Colonic mucosa (tissue), 4 donors: ENCODE measurements at places on chromosomes 6 and 20. TPM values are rescaled to one million over a fixed set of nuclear protein-coding genes. Genes with fewer than 3 reads are reported as not detected.

The TOP1 gene
- 85.5 TPM for total RNA-seq

- no peak for DNase-seq
Observed at GRCh38 chr20:24651976-24652345, 182.5 kb downstream of the SYNDIG1 start.

The OLIG3 gene
- not detected for total RNA-seq

GRCh38 chr6:168934660-168935627, 318.7 kb downstream of the THBS2 start:
- DNase-seq, result no peak

The UBE2V1 gene
- total RNA-seq, result 83.5 TPM

DNA sequence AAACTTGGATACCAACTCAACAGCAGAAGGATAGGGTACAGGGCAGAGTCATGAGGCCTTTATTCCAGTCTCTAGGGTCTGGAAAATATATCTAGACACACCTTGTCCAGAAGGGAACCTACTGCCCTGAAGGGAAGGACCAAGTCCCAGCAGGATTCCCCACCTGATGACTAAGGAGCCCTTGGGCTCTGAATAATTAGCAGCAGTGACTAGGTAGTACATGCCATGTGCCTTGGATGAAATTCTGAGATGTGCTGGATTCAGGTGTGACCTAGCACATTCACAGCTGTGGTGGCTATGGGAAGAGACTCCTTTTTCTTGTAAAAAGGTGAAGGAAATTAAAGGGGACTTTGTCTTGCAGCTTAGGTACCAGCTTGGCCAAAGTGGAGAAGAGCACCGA, 364.3 kb upstream of the PTCHD4 start:
- no peak for DNase-seq

GRCh38 chr6:134658596-134658995, 291.3 kb downstream of the ALDH8A1 start:
- DNase-seq, result no peak

The YWHAB gene
- total RNA-seq, result 256 TPM

DNA sequence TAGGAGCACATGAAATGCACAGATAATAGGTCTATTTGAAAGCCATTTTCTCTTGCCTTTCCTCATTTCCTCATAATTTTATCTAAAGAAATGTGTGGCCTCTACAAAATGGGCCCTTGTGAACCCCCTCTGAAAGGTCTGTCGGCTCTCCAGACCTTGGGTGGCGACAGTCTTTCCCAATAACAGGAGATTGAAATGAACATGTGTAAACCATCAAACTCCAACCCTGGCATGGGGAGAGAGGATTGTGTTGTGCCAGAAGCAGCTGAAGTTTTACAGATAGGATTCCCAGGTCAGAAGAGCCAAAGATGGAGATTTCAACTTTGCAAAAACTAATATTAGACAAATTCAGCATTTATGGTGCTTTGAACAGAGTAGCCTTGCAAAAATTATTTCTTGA, 277.1 kb upstream of the ECI2 start:
- DNase-seq, result no peak

DNA sequence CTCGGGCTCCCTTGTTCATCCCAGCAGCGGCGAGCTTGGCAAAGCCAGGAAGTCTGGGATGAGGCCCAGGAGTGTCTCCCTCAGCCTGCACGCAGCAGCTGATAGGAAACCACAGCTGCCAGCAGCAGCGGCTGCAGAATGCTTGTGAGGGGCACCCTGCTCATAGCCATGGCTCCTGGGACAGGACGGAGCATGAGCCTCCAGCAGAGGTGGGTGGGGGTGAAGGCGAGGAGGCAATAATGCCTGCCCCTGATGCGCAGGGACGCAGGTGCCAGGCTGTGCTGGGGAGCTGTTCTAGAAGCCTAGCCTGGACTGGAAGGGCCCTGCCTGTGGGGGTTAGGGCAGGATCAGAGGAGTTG, 157.9 kb downstream of the CD83 start:
- no peak for DNase-seq

GRCh38 chr6:62707156-62707555, 421.1 kb upstream of the KHDRBS2 start:
- DNase-seq, result no peak

GRCh38 chr20:33709905-33710541, 10.1 kb downstream of the PXMP4 start:
- peak; percentile 38 for DNase-seq

GRCh38 chr6:148375401-148375800, 32.8 kb downstream of the SASH1 start:
- no peak for DNase-seq

DNA sequence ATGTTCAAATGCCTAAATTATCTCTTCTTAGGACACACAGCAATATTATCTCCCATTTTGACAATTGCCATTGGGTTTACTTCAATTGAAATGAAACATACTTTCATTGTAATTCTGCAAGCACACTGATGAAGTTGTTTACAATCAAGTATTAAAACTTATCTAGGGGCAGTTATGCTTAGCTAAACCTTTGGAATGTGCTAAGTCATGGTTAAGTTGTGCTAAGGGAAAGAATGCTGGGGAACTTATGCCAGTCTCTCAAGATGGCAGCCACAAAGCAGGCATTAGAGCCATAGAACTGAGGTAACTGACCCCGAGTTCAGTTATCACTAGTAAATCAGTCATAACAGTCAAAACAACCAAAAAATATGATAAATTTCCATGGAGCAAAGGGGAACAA, 59.1 kb upstream of the NT5E start:
- no peak for DNase-seq

DNA sequence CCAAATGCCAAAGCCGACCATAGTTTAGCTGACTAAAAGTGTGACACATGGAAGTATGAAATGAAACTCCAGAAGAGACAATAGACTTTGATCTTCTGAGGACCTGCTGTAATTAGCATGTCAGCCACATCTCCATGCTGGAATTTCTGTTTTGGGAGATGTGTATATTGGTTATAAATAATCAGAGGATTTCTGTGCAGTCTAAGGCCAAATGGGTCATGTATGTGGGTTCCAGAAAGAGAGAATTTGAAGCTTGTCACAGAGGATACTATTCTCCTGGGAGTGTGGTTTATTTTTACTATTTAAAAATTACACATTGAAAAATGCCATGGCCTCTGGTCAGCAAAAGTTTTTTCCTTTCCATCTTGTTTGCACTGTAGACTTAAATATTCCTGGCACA, 405.5 kb upstream of the PLCB4 start:
- no peak for DNase-seq

GRCh38 chr6:14517516-14518105, 400.0 kb downstream of the CD83 start:
- no peak for DNase-seq

GRCh38 chr20:9119776-9120175, 50.9 kb downstream of the PLCB4 start:
- DNase-seq, result no peak

DNA sequence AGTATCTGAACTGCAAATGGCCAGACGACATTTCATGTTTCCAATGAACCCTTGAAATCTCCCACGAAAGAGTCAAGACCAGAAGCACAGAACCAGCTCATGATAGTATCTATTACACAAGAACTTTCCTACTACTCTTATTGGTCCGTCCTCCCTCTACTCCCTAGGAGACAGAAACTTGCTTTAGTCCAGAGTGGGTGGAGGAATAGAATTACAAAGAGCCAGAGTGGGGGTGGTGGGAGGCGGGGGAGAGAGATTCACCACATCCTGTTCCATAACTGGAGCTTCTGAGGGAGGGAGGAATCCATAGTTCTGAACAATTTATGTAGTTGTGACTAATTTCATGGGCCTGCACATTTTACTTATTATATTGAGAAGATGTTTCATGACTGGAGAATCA, 18.5 kb upstream of the WFDC10A start:
- DNase-seq, result no peak

DNA sequence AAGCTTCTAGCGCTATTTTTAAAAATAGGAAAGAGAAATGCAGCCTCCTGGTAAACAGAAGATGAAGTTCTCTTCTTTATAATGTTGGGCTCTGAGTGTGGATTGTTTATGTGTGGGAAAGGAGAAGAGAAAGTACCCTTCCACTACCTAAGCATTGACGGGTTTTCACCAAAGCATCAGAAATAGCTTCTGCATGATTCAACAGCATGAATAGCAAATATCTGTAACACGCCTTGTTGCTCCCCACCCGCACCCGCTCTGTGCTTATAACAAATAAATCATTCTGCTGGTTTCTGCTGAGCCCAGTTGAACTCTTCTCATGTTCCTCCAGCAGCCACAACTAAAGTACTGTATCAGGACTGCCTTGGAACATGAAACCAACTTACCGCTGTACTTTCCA, 20.7 kb downstream of the TXLNB start:
- DNase-seq, result no peak

DNA sequence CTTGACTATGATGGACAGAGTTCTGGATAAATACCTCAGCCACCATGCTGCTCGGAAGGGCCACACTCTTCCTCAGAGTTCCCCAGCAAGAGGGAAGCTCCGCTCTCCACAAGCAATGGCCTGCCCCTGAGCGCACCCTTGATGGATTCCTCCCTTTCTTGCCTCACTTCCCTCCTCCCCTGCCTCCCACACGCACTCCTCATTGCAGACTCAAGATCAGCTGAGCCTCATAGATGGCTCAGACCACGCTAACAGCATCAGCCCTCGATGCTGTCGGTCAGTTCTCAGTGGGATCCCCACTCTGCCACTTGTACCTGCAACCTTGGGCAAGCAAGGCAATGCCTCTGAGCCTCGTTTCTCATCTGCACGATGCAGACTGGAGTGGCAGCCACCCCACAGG, 123.3 kb downstream of the BMP7 start:
- DNase-seq, result no peak

The PRR18 gene
- total RNA-seq, result not detected

GRCh38 chr20:10637031-10637559, 36.7 kb downstream of the JAG1 start:
- DNase-seq, result no peak

DNA sequence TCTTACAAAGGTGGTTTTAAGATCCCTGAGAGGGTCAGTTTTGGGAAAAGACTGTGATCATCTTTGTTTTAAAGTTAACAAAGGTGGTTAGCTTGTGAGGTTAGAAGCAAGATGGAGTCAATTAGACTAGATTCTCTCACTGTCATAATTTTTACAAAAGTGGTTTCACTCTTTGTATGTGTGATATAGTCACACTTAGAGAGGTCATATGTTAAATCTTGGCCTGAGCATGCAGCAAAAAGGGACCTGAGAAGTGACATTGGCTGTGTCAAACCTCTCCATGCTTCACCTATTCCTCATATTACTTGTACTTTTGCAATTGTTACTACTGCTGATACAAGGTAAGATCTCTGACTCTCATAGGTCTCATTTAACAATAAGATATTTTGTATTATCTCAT, 368.0 kb downstream of the TBC1D32 start:
- no peak for DNase-seq

The RIPOR2 gene
- total RNA-seq, result 1.8 TPM

The C20orf202 gene
- not detected for total RNA-seq

The SIRPG gene
- total RNA-seq, result 0.61 TPM

- DNase-seq, result no peak
Observed at GRCh38 chr20:46260480-46260879, 47.8 kb downstream of the CDH22 start.

The ZC2HC1B gene
- total RNA-seq, result not detected

DNA sequence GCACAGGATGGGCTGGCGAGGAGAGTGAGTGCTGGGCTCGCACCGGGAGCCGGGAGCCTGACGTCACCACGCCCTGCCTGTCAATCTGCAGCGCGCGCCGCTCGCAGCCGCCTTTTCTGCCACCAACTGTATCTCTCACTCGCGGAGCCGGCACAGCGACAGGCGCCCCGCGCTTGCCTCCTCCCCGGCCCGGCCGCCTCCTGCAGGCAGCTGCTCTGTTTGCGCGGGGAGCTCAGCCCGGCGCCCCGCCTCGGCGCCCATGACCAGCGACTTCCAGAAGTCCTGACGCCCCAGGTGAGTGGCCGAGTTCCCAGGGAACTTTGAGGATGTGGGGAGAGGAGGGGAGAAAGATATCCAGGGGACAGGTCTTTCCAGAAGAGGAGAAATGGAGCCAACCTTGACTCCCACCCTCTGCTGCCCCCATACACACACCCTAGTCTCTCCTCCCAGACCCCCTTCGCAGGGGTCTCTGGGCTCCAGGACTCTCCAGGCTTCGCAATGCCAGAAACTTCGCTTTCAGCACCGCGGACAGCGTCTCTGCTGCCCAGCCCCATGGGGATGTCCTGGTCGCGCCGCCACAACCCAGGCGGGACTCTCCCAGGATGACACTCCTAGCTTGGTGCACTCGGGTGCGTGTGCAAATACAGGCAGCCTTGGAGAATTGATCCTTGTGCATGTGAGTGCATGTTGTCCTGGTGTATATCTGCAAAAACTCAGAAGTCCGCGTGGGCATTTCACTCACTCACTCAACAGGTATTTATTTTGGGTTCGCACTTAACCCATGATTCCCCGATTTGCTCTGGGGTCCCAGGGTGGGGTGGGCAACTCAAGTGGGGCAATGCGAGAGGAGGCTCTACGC, at the start of gene GPR6:
Gene GPR6, plus strand, starts transcription at position 138 of the 859 bp plus-strand sequence. CDS start 802 bp downstream, outside the sequence.
- peak; percentile 46 for DNase-seq

The FAM83B gene
- total RNA-seq, result 36.6 TPM

DNA sequence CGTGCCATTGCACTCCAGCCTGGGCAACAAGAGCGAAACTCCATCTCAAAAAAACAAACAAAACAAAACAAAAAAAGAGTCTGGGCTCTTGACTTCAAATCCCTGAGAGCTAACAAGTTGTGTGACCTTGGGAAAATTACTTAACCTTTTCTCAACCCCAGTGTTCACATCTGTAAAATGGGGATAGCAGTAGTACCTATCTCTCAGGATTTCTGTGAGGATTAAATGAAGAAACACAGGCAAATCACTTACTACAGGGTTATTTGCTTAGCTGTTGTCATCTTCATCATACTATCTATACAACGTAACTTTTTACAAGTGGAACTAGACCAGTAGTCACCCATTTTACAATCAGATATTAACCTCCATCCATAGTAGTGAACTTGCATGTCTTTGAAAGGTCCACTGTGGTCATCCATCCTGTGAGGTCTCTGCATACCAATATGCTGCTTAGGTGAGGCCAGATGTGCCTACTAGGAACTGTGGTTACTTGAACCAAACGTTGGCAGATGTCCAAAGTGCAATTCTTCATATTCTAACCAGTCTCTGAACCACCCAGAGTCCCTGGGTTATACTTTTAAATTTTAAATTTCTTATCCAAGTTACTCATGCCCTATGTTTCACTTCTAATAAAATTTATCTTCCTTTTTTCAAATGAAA, 128.9 kb upstream of the BEND3 start:
- no peak for DNase-seq

- no peak for DNase-seq
Observed at GRCh38 chr6:77019081-77019480, 444.2 kb downstream of the HTR1B start.

- DNase-seq, result no peak
Observed at GRCh38 chr20:37347891-37348791, 2.2 kb downstream of the SRC start.

DNA sequence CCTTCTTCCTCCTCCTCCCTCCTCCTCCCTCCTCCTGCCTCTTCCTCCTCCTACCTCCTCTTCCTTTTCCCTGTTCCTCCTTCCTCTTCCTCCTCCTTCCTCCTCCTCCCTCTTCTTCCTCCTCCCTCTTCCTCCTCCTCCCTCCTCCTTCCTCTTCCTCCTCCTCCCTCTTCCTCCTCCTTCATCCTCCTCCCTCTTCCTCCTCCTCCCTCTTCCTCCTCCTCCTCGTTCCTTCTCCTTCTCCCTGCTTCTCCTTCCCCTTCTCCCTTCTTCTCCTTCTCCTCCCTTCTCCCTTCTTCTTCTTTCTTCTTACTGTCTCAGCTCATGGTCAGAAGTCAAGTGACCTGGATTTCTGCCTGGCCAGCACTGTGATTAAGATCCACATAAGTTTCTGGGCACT, 7.7 kb downstream of the MAS1 start:
- no peak for DNase-seq

GRCh38 chr6:35948725-35949124, 27.8 kb upstream of the SRPK1 start:
- DNase-seq, result no peak

The CENPW gene
- total RNA-seq, result 77.9 TPM

- no peak for DNase-seq
Observed at GRCh38 chr20:4829514-4830215, 108.0 kb downstream of the PRND start.
